ENCODE measurements at places on chromosomes 2 and 18.

DNA sequence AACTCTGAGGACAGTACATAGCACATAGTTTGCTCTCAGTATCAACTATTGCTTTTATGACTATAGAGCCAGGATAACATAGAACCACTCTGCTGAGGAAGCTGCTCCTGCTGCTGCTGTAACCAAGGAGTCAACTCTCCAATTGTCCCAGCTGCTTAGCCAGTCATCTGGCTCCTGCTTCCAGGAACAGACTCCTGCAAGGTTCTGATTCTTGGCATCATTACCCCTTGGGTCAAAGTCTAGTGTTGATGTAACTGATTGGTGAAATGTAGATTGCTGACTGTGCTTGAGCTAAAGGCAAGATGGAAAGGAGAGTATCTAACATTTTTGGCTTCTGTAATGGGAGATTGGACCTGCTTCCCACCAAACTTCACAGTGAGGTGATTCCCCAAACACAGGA is 261.9 kb upstream of the FSHR start:
- no peak for DNase-seq

- DNase-seq = no peak
Measured at GRCh38 chr2:140454717-140455116, 1674.5 kb upstream of the NXPH2 start.

- no peak for DNase-seq
Measured at GRCh38 chr2:75952173-75952572, 241.5 kb upstream of the GCFC2 start.

DNA sequence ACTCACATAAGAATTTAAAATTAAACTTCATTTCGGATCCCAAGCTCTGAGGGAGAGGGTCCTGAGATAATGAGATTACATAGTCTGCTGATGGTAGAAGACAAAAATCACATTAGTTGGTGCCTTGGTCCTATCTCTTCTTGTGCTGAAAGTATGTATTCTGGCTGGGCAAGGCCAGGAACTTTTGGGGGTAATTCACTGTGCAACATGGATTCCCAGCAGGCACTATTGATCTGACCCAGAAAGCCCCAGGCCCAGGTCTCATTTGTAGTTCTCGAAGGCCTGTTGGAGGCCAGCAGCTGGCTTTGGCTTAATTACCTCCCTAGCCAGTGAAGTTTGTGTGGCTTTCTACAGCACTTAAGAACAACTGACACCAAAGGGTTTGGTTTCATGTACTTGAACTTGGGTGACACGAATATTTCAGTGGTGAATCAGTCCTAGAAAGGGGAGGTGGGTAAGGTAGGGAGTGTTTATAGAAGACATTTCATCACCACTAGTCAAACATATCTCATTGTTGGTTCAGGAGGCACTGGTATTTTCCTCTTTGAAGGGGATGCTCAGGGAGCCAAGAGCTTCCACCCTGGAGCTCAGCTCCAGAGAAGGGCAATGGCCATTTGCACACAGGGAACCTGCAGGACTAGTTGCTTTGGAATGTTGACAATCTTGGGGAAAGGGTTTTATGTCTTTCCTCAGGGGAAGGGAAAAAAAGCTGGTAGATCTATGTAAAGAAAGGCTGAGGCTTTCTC is 217.8 kb downstream of the OSR1 start:
- DNase-seq = no peak

DNA sequence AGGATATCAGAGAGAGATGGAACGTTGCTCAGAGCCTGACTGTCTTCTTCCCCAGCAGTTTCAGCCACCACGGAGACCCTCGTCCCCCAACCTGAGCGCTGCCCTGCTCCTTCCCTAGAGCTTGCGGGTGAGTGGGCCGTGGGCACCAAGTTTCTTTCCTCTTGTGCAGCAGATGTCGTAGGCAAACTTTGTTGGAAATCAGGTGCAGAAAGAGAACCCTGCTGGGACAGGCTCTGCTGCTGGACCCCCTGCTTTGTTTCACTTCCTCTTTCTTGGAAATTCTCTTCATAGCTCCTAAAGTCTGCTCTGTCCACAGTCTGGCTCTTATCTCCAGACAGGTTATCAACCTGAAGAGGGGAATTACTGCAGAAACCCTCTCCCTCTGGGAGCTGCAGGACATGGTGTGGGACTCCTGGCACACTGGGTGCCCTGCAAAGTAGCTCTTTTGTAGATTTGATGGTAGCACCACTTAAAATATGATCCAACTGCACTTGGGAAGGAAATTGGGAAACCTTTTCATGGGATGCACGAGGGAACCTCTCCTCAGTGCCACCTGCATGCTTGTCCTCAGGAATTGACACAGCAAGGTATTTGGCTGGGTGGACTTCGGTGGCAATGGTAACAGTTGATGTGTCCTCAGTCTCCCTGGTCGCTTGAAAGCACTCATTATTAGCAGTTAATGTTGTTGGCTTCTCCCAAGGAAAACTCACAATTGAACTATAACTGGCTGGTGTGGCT is 92.2 kb downstream of the ALPK2 start:
- DNase-seq = no peak
